HCT116 (cell line): ENCODE measurements at places on chromosomes 11 and 22.

DNA sequence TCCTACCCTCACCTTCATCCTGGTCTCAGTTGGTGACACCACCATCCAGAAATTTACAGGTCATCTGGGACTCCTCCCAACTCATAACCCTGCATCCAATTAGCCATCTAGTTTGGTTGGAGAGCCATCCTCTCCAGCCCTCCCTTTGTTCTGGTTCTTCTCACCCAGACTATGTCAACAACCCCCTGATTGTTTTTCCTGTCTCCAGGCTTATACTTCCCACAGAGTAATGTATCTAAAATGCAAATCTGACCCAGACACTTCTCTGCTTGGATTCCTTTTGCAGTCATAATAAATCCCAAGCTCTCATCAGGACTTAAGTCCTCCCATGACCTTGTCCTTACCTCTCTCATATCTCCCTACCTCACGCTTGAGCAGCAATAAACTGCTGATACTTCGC lies 3.0 kb downstream of the TTC12 start:
- no peak for DNase-seq

DNA sequence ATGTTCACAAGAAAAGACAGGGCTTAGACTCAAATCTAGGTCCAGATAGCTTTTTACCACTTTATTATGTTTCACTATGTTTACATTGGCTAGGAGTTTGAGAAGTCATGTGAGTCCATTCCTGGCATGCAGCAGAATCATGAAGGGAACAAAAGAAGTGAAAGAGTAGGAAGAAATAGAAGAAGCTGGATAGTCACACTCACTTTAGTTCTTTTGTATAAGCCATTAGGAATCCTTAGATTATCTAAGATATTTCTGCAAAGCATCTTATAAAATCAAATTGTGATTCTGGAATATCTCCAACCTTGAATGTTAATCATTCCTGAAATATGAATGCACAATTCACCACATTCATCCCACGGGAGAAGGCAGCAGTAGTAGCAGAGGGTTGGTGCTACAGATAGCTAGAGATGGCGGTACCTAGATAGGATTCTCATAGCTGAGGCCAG lies 31.9 kb downstream of the MAML2 start:
- DNase-seq = no peak

DNA sequence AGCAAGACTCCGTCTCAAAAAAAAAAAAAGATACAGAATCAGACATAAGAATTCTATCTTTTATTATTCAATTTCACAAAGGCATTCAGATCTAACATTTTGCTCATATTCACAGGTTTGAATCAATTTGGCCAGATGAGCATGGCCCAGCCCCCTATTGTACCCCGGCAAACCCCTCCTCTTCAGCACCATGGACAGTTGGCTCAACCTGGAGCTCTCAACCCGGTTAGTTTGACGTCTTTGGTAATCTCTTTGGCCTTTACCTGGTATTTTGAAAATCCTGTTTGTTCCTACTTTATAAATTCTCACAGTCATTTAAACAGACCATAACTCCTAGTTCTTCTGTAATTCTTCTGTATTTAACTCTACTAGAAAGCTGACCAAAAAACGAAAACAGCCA lies 55.3 kb downstream of the EP300 start:
- no peak for DNase-seq

GRCh38 chr11:11816511-11817314 lies 25.1 kb upstream of the USP47 start:
- DNase-seq = no peak

GRCh38 chr22:32827049-32827602 lies 25.6 kb downstream of the TIMP3 start:
- DNase-seq = no peak

- no peak for DNase-seq
These were observed 7.2 kb downstream of the PPFIBP2 start for GRCh38 chr11:7520981-7521487.

DNA sequence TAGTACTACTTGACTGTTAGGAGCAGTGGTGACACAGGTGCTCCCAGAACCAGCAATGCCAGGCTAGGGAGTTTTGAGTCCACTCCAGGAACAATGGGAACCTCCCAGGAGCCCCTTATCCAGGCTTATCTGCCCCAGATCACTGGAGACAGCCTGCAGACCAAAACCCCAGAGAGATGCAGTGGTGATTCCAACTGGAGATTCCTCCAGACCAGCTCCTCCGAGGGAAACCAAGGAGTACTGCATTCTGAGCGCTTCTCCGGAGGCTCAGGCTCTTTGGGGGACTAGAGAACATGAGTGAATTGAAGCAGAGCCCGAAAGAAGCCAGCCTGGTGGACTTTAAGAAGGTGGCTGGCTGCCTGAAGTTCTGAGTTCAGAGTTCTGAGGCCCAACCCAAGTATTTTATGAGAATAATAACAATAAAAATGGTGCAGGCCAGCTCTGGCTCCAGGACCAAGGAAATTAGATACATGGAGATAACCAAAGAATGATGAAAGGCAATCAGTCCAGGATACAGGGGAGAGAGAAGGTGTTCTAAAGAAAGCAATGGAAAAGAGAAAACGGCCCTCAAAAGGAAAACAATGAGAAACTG lies 1.3 kb upstream of the TMEM25 start:
- DNase-seq = no peak

GRCh38 chr22:24059121-24059520 lies 48.0 kb downstream of the CABIN1 start:
- no peak for DNase-seq

DNA sequence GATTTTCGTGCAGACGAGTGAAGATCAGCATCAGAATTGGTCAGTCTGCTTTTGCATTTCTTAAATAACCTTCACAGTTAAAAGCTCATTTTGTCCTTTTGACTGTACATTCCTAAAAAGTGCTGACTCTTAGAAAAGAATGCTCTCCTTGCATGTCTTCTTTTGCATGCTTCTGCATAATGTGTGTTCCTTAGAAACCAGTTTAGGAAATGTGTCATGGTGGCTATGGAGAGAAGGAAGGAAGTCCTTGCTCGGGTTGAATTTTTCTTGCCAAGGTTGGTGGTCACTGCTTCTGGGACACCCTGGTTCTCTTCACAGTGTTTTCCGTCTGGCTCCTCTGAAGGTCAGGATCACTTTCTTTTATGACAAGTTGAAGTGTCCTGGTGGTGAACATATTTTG lies 6.8 kb downstream of the AP2A2 start:
- no peak for DNase-seq

GRCh38 chr11:89613911-89614310 lies 96.2 kb upstream of the TRIM77 start:
- DNase-seq = no peak

DNA sequence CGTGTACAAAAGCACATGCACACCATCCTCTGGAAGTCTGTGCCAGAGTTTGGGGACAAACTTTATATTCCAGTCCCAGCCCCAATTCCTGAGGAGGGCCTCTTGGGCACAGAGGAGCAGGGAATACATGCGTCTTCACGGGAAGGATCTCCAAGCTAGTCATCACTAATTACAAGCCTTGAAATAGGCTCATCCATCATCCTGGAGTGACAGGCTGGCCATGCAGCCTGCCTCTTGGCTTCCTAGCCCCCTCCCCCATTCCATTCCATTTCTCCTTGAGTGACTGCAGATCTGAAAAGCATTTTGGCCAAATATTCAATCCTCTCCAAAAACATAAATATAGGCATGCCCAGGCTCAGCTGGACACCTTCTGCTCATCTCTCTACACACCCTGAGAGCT lies 24.8 kb downstream of the SERPING1 start:
- DNase-seq = no peak

DNA sequence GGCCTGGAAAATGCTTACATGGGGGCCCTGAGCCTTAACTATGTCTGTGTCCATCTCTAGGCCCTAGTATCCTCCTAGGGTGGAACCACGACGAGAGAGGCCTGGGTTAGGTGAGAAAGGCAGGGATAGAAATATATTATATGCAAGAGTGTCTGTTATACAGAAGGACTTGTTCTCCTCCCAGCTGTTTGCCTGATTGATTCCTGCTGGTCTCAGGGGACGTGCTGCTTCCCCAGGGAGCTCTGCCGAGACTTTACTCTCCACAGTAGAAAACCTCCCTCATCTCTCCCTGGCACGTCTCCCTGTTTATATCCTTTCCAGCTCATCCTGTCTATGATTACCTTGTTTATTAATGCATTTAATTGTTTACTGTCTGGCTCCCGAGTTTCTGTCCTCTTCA lies 132.6 kb downstream of the MIAT start:
- DNase-seq = no peak

DNA sequence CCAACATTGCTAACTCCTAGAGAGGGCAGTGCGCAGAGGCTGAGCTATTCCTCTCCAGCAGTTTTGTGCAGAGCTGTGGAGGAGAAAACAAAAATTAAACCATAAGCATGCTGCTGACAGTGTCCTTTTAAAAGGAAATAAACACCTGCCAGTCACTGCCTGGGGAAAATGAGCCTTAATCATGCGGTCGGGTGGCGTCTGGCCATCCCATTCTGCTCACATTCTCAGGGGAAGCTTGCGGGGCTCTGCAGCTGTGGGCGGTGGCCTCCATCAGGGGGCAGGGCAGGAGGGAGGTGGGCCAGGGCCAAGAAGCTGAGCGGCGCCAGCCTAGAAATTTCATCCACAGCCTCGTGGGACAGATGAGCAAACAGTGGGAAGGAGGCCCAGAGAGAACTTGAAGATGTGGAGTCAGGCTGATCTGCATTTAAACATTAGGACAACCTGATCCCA lies 71.0 kb upstream of the TP53I11 start:
- DNase-seq = no peak

GRCh38 chr11:117866526-117866925 lies 9.9 kb downstream of the FXYD6 start:
- no peak for DNase-seq
